Lung (tissue), 17 donors: ENCODE measurements at places on chromosomes 1 and 21. TPM values are rescaled to one million over a fixed set of nuclear protein-coding genes. Genes with fewer than 3 reads are reported as not detected.

Gene PLA2G2E
- not detected for total RNA-seq

Gene LAMB3
- 72.6 TPM for total RNA-seq

Gene ANXA9
- 1.0 TPM for total RNA-seq

Gene GPR37L1
- not detected for total RNA-seq

Gene TMEM61
- 1.1 TPM for total RNA-seq

Gene C1orf53
- total RNA-seq, result 3.6 TPM

Gene WASF2
- 47.9 TPM for total RNA-seq

Gene PALMD
- total RNA-seq, result 27.3 TPM

Gene CD1D
- total RNA-seq, result 3.5 TPM

Gene SGIP1
- 17.0 TPM for total RNA-seq

Gene CPT2
- 26.4 TPM for total RNA-seq

Gene PLA2G2F
- total RNA-seq, result not detected

Gene FAM72B
- total RNA-seq, result 1.1 TPM

Gene ERVH48-1
- 0.12 TPM for total RNA-seq

Gene OR6N1
- total RNA-seq, result 0.80 TPM

Gene TEKT2
- 21.3 TPM for total RNA-seq

Gene OPRD1
- not detected for total RNA-seq

Gene LYPD8
- total RNA-seq, result not detected

Gene KRTAP7-1
- not detected for total RNA-seq

Gene PDZK1IP1
- 68.5 TPM for total RNA-seq

Gene TTC39A
- total RNA-seq, result 16.6 TPM

Gene CFHR3
- total RNA-seq, result 1.5 TPM

Gene PROX1
- total RNA-seq, result 10.1 TPM

Gene S100A7A
- not detected for total RNA-seq

Gene LEMD1
- 1.0 TPM for total RNA-seq

Gene TAS1R3
- 1.3 TPM for total RNA-seq

Gene SLC35F3
- 0.80 TPM for total RNA-seq

Gene RGS18
- 8.1 TPM for total RNA-seq

Gene YTHDF2
- 65.8 TPM for total RNA-seq

Gene KCNH1
- total RNA-seq, result not detected

Gene CYP4B1
- total RNA-seq, result 164 TPM

Gene CFAP410
- total RNA-seq, result 45.3 TPM

Gene HCN3
- 4.7 TPM for total RNA-seq

Gene RPTN
- total RNA-seq, result not detected

Gene ALG14
- 7.5 TPM for total RNA-seq

Gene PRR9
- total RNA-seq, result not detected

Gene CDC73
- total RNA-seq, result 64.2 TPM

Gene IVL
- 0.31 TPM for total RNA-seq

Gene ETV3L
- not detected for total RNA-seq

Gene LAPTM5
- total RNA-seq, result 310 TPM

Gene TDRD10
- total RNA-seq, result 1.9 TPM

Gene TMEM54
- 44.5 TPM for total RNA-seq

Gene EDARADD
- 1.8 TPM for total RNA-seq

Gene FAAP20
- 71.6 TPM for total RNA-seq

Gene FMO5
- 78.6 TPM for total RNA-seq

Gene ZNF648
- total RNA-seq, result 0.20 TPM

Gene ADGRL4
- total RNA-seq, result 9.6 TPM

Gene OR2G3
- not detected for total RNA-seq

Gene ITLN2
- 13.8 TPM for total RNA-seq

Gene CRTC2
- total RNA-seq, result 48.7 TPM

Gene UQCRHL
- total RNA-seq, result 1.1 TPM

Gene PIGM
- 7.5 TPM for total RNA-seq

Gene DIRAS3
- 3.5 TPM for total RNA-seq

Gene OLFML2B
- 12.4 TPM for total RNA-seq

Gene GPR25
- total RNA-seq, result 1.0 TPM
